Fibroblast of skin of right biceps (primary cell): ENCODE measurements at places on chromosomes 2 and 18.

GRCh38 chr2:228581731-228582130 is 400.2 kb upstream of the SPHKAP start:
- no peak for DNase-seq

- DNase-seq, result peak; percentile 78
These were observed 55.7 kb downstream of the COA5 start for GRCh38 chr2:98552499-98553179.

DNA sequence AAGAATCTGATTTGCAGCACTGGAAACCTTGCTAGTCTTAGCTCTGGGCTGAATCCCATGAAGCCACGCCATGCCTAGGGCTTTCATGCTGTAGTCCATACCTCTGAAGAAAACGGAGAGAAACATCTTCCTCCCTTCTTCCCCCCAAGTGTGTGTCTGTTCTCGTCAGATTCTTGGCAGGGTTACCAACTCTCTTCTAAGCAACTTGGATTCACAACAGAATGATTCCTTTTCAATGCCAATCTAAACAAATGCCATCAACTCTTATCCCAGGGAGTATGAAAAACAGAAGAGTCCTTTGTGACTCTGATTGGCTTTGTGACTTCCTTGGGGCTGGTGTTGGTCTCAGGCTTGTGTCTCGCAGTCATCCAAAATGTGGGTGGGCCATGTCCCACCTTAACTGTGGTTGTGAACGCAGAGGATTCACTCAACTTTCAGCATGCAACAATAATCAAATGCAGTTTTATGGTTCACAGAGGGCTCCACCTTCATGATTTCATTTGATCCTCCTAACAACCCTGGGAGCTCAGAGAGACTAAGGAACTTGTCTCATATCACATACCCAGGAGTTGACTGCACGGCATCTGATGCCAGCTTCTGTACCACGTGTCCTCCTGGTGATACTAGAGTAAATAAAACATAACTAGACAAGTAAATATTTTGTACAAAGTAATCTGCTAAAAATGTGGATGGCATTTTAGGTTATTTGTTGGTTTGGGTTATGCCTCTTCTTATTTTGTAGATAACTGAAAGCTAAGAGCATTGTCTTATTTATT is 186.0 kb upstream of the TNP1 start:
- no peak for DNase-seq

GRCh38 chr2:88059979-88060906 is 4.7 kb upstream of the KRCC1 start:
- DNase-seq, result peak; percentile 40

GRCh38 chr2:143183804-143184463 is 54.7 kb downstream of the ARHGAP15 start:
- no peak for DNase-seq
